ENCODE measurements at places on chromosomes 1 and 21.

GRCh38 chr1:36172983-36173382 lies 17.0 kb downstream of the MAP7D1 start:
- DNase-seq: peak; percentile 50

GRCh38 chr1:116743535-116743934 lies 10.7 kb upstream of the CD2 start:
- DNase-seq: no peak

GRCh38 chr1:215605011-215605621 lies 38.0 kb downstream of the KCTD3 start:
- DNase-seq: no peak

DNA sequence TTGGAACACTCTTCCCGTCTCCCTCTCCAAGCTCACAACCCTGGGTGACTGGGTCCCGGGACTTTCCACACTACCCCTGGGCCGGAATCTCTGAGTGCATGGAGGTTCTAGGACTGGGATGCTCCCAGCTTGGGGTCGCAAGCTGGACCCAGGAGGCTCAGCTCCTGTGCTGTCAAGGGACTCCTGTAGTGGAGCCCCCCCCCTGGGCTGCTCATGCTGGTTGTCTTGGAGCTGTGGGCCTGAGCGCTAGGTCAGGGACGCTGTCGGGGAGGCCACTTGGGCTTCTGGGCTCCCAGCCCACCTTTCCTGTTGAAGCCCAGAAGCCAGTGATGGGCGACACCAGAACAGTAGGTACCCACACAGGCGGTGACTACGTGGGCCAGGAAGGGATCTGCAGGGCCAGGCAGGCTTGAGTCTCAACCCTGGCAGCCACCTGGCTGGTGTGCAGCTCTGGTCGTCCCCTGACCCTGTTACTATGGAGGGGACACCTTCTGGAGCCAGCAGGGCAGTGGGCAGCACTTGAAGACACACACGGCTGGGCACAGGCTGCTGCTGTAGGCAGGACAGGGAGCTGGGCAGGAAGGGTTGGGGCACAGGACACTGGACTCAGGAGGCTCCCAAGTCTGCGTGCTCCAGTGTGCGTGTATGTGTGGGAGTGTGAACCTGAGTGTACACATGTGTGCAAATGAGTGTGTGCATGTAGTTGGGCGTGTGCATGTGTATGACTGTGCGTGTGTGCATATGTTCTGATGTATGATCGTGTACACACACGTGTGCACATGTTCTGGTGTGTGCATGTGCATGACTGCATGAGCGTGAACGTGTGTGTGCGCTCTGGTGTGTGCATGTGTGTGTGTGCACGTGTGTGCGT lies 3.0 kb downstream of the MMEL1 start:
- DNase-seq: no peak

GRCh38 chr1:158140764-158141192 lies 39.9 kb upstream of the CD1D start:
- DNase-seq: no peak

DNA sequence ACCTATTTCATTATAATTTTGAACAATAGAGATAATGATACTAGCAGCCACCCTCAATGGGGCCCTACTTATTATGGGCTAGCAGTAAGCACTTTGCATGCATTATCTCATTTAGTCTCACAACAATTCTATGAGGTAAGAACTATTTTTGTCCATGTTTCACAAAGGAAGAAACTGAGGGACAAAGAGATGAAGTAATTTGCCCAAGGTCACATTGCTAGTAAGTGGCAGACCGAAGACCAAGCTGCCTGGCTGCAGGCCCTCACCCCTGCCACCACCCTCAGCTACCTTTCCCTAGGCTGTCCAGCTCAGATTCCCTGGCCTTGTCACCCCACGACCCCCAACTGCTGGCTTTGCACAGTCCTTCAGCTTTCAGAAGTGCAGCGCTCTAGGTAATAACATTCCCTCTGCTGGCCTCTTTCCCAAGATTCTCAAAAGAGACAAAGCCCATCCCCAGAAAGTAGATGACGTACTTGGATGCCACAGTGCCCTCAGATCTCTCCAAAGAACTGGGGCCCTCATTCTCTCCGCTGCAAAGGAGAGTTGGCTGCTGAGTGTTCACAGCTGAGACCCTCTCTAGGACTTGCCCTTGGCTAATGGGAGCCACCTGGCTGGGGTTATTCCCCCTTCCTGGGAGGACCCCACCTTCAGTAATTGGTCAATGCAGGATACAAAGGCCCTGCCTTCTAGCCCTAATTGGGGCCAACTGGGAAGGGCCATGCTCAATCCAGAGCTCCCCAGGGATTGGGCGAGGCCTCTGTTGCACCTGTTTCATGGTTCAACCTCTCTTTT lies 39.5 kb downstream of the IRF2BP2 start:
- DNase-seq: no peak

DNA sequence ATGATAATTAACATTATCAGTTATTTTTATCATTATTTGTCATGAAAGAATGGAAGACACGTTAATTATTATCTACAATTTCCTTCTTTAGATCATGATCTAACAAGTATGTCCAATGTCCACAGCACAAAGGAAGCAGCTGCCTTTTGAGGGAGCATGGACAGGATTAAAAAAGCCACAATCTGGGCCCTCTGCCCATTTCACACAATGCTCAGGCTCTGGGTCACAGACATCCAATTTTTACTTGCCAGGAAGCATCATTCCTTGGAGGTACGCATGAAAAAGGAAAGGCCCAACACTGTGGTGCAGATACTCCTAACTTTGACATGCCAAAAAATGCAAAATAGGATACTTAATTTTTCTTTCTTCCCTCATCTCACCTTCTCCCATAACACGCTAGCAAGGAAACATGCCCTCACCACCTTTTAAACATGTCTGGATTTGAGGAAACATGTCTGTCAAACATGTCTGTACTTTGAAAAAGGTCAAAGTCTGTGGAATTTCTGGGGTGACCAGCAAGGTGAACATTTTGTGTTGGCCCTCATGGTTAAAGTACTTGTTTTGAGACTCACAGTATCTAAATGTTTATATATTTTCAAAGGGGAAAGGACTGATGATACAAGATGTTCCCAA lies 40.0 kb downstream of the GADD45A start:
- peak; percentile 90 for DNase-seq

DNA sequence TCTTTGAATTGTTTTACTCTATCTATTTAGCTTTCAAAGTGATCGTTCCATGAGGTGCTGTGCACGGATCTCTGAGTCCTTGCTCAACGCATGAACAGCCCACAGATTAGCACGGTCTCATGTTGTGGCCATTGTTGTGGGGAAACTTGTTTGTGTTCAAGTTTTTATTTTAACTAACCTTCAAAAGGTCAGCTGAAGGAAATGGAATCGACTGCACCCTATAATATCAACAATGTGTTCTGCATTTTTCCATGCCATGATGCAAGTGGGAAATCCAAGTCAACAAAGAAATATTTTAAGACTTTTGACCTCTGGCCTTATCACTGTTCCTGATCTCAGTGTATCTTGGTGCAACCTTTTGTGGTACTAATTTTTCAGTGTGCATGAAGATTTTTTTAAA lies 6.1 kb downstream of the SH2D1B start:
- DNase-seq: no peak

DNA sequence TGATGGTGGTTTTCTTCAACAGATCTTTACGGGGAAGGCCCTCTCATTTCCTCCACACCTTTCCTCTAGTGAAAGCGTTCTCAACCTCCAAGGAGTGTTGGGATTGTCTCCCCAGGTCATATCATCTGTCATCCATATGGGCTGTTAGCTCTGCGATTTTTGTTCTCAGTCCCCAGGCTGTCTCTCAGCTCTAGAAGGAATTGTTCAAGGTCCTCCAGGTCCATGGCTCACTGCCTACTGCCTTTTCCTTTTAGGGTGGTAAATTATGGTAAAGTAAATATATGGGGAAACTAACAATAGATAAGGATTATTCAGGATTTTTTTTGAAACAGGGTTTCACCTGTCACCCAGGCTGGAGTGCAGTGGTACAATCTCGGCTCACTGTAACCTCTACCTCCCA lies 37.6 kb downstream of the ELF3 start:
- no peak for DNase-seq

DNA sequence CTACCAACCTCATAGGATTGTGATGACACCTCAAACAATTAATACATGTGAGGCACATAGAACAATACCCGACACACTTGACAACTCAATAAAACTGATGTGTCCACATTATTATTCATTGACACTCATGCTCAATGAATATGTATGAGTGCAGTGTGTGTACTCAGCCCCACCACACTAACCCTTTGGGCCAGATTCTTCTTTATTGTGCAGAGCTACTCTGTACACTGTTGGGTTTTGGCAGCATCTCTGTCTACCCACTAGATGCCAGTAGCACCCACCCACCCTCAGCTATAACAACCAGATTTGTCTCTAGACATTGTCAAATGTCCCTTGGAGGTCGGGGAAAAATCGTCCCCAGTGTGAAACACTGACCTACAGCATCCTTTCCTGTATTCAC lies 10.1 kb downstream of the CASP9 start:
- DNase-seq: no peak

DNA sequence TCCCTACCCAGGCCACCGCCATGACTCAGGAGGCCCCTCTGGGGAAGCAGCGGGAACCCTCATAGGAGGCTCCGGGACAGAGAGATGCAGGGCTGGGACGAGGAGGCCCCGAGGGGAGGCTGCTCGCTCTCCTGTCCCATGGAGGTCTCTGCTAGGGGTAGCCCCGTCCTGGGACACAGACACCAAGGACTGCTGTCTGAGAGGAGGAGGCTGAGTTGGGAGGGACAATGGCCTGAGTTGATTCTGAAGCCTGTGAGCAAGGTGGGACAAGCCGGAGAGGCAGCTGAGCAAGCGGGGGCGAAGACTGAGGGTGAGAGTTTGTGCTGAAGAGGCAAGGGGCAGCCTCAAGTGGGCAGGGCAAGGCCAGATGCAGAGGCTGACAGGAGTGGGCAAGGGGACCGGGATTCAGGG lies 17.4 kb downstream of the SLC27A3 start:
- DNase-seq: no peak

DNA sequence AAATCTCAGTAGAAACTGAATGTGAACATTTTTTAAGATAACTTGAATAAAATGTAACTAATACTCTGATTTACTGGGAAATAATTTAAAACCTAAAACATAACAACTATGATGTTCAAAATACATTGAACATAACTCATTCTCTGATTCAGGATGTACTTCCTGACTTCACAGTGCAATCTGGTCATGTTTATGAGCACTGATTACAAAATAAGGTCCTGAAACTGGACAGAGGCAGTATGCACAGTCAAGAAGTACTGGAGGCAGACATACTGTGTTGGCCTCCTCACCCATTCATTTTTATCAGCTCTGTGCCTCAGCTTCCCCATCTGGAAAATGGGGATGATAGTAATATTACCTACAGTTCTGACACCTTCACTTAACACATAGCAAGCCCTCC lies 651.3 kb downstream of the PTPRC start:
- no peak for DNase-seq

- no peak for DNase-seq
Observed at GRCh38 chr1:94602316-94602715, 60.8 kb upstream of the F3 start.

GRCh38 chr1:103525114-103525606 lies 339 bp upstream of the RNPC3 start:
- peak; percentile 47 for DNase-seq

DNA sequence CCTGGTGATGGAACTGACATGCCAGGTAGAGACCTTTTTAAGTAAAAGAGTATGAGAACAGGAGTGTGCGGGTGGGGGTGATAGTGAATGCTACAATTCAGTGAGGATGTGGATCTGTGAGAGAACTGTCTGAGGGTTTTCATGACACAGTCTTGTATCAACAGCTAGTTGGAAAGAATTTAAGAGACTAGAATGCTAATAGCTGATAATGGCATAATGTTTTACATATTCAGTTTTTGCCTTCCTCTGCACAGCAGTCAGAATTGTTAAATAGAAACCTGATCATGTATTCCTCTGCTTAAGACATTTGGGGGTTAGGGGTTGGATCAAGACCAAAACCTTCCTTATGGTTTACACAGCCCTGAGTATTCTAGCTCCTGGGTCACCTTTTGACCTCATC lies 152.8 kb upstream of the ZRANB2 start:
- DNase-seq: no peak

DNA sequence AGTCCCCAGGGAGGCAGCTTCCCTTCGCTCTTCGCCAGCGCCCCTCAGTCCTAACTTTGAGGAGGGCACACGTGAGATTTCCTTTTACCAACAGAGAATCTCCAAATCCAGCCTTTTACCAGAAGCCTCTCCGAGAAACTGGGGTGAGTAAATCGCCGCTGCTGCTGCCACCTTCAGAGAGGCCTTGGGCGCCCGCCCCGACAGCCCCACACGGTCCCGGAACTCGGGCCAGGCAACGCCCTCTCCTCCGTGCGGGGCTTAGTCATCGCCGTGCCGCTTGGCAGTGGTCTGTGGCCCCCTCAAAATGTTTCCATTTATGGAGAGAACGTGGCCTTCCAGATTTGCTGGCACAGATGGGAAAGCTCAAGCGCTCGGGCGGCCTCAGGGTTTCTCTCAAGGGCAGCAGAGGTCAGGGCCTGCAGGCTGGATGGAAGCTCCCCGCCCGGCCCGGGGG lies 41.4 kb upstream of the COL6A2 start:
- no peak for DNase-seq

DNA sequence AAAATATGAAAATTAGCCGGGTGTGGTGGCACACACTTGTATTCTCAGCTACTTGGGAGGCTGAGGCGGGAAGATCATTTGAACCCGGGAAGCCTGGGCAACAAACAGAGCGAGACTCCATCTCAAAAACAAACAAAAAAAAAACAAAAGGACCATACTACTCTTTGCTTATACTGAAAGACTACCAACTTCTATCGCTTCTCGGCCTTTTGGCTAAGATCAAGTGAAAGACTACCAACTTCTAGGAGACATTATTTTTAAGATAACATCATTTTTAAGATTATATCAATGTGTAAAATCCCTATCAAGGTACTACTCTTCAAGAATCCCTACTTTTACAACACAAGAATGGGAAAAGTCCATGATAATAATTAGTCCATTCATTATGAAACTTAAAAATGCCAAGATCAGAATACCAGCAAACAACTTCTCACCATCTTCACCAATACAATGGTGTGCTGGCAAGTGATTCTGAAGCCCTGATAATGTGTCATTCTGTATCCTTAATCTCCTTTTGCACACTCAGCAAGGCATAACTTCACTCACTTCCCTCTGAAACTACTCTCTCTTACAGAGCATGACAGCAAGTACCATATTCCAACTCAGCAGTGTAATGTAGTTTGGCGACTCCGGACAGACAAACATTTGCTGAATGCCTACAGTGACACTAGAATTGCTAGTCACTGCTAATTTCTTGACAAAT lies 1.7 kb downstream of the PTP4A2 start:
- DNase-seq: no peak

- no peak for DNase-seq
Observed at GRCh38 chr1:203362720-203363025, 11.8 kb upstream of the FMOD start.

- DNase-seq: no peak
Observed at GRCh38 chr1:230322421-230322756, 103.7 kb downstream of the PGBD5 start.

Measured in ACHN (cell line).